ENCODE measurements at places on chromosomes 4 and X. TPM values are rescaled to one million over a fixed set of nuclear protein-coding genes. Genes with fewer than 3 reads are reported as not detected.

NAT8L gene
- 0.32 TPM for total RNA-seq

RADX gene
- 0.70 TPM for total RNA-seq

C4orf51 gene
- total RNA-seq: not detected

SERTM2 gene
- total RNA-seq: not detected

RPL34 gene
- total RNA-seq: 856 TPM

PHOX2B gene
- total RNA-seq: not detected

DNA sequence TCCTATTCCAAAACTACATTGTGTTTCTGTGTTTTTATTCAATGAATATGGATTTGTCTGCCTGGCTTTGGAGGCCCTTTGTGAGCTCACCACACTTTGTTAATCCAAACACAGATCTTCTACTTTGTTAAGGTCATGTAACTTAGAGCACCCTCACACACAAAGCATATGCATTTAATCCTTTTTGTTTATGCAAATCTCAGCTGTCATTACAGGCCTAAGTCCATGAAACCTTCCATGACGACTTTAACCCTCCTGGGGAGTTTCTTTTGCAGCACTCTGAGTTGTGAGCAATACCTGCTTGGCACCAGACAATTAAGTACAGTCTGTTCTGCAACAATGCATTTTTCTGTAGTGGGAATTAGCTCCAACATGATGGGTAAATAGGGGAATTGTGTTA, 14.9 kb downstream of the CCSER1 start:
- DNase-seq: no peak

GRCh38 chr4:175422331-175422730, 389.7 kb downstream of the GPM6A start:
- DNase-seq: no peak

DNA sequence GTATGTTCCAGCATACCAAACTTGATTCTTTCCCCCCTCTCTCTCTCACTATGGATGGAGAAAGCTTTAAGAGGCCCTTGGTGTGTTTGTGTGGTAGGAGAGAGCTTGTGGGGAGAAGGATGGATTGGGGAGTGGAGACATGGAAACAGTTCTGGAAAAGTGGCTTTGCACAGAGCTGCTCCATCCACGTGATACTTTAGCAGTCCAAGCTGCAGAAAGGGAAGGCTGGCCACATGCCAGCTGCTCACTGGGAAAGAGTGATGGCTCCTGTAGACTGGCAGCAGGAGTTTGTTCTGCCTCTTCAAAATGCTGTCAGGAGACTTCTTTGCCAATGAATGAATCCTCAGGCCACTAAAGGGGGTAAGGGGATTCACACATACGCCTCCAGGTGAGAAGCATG, 21.7 kb upstream of the SEC24B start:
- DNase-seq: peak; percentile 75

DNA sequence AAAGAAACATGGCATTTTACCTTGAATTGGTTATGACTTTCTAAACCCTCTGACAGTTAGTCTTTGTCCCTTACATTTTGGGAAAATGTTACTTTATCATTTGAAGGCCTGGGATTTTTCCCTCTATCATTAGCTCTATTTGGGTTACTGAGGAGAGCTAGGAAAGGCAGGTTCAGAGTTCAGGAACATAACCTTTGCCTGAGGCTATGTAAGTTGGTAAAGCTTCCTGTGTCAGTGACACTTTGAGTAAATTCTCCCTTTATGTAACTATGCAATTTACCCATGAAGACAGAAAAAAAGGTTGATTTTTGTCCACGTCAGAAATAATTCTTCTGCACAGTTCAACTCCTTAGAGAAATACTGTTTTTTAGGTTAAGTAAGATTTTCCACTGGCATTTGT, 171.8 kb upstream of the NRK start:
- no peak for DNase-seq

- DNase-seq: no peak
Measured at GRCh38 chr4:140305053-140305452, 68.4 kb upstream of the SCOC start.

- no peak for DNase-seq
Measured at GRCh38 chr4:9816285-9816684, 34.9 kb downstream of the DRD5 start.

DNA sequence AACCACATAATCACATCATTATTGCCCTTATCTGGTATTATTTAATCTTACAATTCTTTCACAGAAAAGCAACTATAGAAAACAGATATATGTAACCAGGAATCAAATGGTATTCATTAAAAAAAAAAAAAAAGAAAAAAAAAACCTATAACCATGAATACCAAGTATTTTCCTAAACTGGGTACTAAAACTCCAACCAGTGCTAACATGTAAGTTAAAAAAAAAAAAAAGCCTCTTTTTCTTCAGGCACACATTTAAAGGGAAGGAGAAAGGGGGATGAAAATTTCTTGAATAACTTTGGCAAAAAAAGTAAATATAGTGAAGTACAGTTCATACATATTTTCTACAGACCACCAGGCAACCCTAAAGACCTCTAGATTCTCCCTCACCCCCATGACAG, 2.1 kb downstream of the PPAT start:
- DNase-seq: no peak

DNA sequence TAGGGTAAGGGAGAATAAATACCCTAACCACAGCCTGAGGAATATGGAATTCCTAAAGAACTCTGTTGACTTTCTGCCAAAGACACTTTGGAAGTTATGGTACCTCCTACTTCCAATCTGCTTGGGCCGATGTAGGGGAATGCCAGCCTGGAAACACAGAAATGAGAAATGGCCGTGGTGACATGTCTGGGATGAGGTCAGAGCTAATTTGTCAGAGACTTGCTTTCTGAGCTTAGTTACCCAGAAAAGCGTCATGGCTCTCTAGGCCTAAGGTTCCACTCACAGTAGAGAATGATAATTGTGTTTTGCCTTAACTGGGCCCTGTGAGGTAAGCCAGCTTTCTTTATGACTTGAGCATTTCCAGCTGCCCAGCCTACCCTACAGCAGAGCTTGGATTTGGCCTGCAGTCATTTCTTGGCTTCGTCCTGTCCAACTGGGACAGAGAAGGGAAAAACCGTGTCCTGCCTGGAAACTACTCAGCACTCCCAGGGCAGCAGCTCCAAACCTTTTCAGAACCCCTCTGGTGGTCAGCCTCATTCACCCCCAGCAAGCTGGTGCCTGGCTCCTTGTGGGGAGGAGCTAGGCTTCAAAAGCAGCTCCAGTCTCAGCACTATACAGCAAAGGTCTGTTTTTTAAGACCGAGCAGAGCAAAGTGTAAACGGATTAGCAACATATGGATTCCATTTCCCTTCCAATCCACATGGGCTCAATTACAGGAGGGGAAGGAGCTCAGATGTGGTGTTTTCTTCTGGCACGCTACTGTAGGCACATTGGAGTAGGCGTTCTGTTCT, 92.3 kb downstream of the RLIM start:
- DNase-seq: peak; percentile 21

GRCh38 chr4:51843309-51844152, 578 bp downstream of the DCUN1D4 start:
- DNase-seq: peak; percentile 72

DNA sequence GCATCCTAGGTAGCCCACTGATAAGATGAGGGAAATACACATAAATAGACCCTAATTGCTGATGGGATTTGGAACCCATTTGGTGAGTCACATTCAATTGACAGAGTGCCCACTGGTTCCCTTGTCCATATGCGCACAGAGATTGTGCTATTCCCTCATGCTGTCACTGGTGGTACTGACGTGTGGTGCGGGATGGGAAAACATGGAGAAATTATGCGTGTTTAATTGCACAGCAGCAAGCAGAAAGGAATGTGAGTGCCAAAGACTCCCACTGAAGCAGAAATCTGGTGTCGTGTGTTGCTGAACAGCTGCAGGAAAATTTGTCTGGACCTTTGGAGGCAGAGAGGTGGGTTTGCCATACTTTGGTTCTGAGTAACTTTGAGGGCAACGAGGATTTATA, 92.2 kb downstream of the NHSL2 start:
- no peak for DNase-seq

Measured in heart left ventricle (tissue), 16 donors.